Frontal cortex (tissue), 4 donors: ENCODE measurements at places on chromosomes 2 and 18.

DNA sequence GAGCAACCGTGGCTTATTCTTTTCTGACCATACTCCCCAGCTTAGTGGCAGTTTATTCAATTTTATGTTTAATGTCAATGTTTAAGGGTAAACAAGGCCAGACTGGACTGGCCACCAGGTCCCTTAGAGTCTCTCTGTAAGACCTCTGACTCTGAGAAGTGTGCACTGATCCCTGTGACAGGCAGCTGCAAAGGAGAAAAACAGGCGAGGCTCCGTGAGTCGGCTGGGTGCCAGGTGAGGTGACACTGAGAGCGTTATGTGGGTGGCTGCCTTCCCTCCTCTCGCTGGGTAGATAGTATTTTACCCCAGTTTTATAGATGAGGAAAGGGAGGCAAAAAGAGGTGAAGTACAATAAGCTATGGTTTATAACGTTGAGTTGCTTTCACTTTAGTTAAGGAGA, 139.4 kb upstream of the HDAC4 start:
- no peak for DNase-seq

- no peak for DNase-seq
These were observed 19.0 kb upstream of the SERPINB2 start for GRCh38 chr18:63868546-63868945.

DNA sequence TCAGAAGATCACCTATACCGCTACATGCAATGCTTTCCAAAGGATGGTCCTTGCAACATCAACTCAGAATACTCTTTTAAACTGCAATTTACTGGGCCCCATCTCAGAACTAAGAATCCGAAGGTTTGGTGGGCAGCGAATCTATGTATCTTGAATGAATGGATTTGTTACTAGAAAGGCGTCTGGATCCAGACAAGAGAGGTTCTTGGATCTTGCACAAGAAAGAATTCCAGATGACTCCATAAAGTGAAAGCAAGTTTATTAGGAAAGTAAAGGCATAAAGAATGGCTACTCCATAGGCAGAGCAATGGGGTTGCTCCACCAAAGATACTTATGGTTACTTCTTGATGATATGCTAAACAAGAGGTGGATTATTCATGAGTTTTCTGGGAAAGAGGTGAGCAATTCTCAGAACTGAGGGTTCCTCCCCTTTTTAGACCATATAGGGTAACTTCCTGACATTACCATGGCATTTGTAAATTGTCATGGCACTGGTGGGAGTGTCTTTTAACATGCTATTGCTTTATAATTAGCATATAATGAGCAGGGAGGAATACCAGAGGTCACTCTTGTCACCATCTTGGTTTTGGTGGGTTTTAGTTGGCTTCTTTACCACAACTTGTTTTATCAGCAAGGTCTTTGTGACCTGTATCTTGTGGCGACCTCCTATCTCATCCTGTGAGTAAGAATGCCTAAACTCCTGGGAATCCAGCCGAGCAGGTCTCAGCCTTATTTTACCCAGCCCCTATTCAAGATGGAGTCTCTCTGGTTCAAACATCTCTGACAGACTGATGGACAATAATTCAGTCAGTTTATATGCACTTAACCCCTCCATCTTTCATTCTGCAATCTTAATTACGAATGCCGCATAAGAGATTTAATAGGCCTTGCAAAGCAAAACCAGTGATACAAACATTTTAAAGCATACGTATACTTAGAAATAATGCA, 7.5 kb upstream of the RMDN2 start:
- DNase-seq: no peak

DNA sequence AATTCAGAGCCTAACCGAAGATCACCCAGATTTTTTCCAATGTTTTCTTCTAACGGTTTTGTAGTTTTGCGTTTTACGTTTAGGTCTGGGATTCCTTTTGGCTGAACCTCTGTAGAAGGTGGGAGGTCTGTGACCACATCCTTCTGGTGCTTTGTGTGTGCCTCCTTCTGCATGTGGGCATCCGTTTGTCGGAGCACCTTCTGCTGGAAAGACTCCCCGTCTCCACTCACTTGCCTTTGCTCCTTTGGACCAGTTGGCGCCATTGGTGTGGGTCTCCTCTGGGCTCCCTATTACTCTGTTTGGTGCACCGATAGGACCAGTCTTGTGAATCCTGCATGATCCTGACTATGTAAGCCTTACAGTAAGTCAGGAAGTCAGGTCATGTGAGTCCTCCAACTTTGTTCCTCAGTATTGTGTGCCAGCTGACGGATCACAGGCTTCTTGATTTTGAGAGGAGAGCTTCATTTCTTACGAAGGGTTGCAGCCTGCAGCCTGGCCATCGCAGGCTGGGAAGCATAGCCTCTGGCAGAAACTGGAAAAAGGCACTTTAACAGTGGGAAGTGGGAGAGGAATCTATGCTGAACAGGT, 13.6 kb downstream of the AQP12A start:
- DNase-seq: no peak

GRCh38 chr2:10241641-10242430, 60.9 kb upstream of the HPCAL1 start:
- no peak for DNase-seq

GRCh38 chr2:124122340-124122739, 97.3 kb downstream of the CNTNAP5 start:
- no peak for DNase-seq

GRCh38 chr2:21268197-21268877, 144.6 kb downstream of the TDRD15 start:
- DNase-seq: no peak
